ENCODE measurements at places on chromosomes 7 and 10.

- no peak for DNase-seq
These were observed 134.8 kb downstream of the CUL2 start for GRCh38 chr10:34955391-34955790.

DNA sequence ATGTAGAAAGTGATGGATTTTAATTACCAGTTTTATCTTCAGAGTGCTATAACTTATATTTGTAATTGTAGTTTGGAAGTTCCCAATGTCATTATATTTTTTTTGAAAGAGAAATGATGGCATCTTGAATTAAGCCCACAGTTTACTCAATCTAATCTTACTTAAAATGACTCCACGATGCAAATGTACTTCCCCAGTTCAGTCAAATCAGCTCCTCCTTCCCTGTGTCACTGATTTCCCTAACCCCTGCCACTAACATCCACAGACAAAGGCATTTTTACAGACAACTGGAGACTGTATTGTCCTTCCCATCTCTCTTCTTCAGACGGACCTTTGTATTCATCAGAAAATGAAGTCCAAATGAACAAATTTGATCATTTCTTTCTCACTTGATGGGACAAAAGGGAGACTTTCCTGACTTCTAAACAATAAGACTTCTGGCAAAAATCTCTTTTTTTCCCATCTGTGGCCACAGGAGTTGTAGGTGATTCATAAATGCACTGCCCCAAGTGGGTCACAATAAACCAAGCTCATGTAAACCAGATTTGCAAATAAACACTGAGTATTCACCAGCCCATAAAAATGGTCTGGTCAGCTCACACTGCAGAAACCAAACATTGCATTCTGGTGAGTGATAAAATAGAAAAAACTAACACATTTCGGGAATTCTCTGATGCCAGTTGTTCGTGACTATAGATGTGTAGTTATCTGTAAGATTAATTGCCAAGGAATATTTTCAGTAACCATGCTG lies 162.9 kb downstream of the FANK1 start:
- DNase-seq: no peak

DNA sequence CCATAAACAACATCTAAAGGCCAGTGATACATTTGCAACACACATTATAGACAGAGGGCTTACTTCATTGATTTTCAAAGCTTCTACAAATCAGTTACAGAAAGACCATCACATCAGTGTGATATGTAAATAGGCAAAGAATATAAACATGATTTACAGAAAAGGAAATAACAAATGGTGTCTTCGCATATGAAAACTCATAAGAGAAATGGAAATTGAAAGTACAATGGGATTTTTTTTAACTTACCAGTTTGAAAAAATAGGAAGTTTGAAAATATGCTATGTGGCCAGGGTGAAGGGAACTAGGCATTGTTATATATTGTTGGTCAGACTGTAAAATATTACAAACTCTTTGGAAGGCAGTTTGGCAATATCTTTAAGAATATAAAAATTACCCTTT lies 27.3 kb downstream of the SEC23IP start:
- no peak for DNase-seq

DNA sequence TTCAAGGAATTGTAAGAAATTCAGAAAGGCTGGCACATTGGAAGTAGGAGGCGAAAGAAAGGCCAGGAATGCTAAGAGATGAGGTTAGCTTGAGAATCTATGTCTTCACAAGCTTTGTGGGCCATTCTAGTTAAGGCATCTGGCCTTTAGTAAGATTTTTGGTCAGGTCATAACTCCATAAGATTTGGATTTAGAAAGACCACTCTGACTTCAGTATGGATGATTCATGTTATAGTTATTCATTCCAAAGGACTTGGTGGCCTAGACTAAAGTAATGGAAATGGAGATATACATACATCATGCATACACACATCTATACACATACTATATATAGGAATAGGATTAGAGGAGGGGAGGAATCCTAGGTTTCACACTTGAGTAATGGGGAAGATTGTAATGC lies 77.5 kb downstream of the SEPTIN7 start:
- DNase-seq: no peak

DNA sequence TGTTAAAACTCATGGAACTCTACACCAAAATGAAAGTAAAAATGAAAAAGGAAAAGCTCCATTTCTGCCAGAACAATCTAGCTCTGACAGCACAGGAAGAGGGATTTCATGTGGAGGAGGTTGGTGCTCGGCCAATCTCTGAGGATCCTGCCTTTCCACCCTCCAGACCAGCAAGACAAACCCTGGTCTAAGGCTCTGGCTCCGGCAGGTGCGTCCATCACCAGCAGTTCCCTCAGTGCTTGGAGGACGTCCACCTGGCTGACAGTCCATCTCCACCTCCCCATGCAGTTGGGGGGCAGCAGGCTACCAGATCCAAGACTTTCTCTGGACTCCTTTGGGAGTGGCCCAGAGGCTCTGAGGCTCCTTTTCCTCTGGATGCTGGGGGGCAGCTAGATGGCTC lies 25.0 kb upstream of the LOXL4 start:
- no peak for DNase-seq

DNA sequence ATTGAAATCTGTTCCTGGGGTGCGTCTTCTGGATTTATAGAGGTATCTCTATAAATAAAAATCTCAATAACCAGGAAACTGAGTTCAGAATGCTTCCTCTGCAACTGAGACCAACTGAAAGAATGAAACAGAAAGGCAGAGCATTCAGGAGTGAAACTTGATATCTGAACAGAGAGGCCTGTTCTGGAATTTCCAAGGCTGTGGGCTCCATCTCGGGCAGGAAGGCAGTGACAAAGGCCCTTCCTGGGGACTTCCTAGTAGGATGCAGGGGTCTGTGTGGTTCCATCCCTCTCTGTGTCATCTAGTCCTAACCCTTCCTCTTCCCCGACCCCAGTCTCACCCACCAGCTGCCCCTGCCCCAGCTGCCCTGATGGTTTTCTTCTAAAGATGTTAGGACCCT lies 52.0 kb downstream of the JCAD start:
- DNase-seq: no peak

DNA sequence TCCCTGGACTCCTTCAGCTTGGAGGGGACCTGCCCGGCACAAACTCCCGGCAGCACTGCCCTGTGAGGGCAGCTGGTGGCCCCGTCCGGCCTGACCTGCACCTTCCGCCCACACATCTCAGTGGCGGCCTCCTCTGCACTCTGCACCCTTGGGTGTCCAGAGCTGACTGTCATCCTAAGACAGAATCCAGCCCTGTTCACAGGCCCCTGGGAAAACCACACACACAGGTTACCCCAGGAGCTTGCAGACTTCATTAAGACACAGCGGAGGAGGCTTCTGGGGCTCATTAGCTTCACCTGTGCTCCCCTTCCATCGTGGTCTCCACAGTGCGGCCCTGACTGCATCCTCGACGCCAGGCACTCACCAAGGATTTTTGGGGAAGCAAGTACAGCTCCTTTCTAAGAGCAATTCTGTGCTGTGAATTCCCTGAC lies 51.5 kb upstream of the SHH start:
- DNase-seq: no peak

- DNase-seq: no peak
These were observed 94.4 kb downstream of the TAX1BP1 start for GRCh38 chr7:27834179-27834921.

- no peak for DNase-seq
These were observed 147.3 kb downstream of the NRCAM start for GRCh38 chr7:108308903-108309302.

DNA sequence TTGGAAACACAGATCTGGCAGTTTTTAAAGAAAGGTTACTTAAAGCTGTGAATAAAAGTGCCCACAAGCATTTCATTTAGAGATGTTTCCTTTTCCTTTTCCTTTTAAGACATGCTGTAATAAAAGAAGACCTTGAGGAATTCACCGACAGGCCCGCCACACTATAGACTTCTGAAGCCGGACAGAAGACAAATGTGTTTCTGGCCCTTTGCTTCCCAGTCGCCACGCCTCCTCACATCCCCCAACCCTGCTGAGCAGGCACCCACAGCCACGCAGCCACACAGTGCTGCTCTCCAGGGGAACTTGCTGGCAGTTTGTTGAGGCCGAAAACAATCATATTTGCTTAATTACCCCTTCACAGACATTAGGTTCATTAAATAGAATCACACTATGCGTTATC lies 83.4 kb downstream of the SLC25A13 start:
- no peak for DNase-seq

- no peak for DNase-seq
These were observed 58.7 kb downstream of the CYP51A1 start for GRCh38 chr7:92075455-92076158.

- no peak for DNase-seq
These were observed 184.7 kb downstream of the VTI1A start for GRCh38 chr10:112631501-112632400.

- DNase-seq: no peak
These were observed 108.9 kb downstream of the NKX6-2 start for GRCh38 chr10:132677096-132677472.

DNA sequence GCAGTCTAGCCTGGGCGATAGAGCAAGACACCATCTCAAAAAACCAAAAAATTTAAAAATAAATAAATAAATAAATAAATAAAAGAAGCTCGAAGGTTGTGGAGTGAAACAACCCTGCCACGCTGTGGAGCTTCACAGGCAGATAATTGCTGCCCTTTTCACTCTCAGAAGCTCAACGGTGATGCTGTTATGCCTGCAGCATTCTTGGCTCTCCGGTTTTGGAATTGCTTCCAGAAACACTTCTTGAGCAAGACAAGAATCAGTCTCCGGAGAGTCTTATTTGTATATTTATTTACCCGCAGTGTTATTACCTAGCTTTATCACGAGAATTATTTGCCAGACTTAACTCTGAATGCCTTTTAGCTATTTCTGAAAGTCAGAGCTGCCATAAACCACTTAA lies 40.5 kb upstream of the UBE2H start:
- DNase-seq: no peak

DNA sequence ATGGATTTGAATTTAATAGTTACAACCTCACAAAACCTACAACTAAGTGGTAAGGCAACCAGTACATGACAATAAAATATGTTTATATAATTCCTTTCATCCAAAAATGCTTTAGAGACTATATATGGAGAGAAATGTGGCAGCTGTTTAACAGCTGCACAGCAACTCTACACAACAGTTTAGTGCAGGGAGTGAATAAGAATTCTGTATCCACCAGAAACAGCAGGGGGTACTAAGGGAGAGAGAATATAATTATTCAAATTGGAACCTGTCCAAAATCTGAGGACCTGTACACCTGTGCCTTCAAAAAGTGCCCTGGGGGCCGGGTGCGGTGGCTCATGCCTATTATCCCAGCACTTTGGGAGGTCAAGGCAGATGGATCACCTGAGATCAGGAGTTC lies 49.6 kb downstream of the POLL start:
- DNase-seq: no peak

- DNase-seq: no peak
These were observed 8.2 kb downstream of the NT5C3A start for GRCh38 chr7:33054261-33054964.

DNA sequence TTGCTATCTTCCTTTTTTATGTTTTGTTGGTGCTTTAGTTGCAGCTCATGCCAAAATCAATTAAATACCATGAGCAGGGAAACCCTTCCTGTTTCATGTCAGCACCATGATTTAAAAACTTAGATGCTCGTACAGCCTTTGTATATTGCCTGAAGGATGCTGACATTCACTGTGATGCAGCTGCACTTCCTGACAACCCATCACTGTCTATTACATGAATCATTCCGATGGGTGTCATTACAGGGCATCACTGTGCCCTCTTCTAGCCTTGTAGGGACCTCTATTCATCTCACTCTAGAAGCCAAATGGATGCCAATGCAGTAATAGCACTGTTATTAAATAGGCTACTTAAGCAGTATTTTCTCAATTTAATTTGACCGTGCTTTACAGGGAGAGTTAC lies 18.3 kb upstream of the ITGB1 start:
- DNase-seq: no peak

DNA sequence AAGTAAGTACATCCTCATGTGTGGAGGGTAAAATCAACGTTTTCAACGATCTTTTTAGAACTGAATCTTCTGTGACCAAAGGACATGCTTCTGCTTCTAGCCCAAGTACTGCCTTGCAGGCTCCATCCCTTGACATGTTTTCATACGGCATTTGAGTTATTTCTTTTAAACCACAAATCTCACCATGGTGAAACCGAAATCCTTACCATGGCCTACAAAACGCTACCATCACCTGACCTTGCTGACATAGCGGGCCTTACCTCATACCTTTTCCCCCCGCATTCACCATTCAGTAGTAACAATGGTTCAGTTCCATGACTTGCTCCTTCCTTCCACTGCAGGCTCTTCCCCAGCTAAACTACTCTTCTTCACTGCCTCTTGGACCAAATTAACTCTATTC lies 3.5 kb downstream of the RNF216 start:
- DNase-seq: no peak

DNA sequence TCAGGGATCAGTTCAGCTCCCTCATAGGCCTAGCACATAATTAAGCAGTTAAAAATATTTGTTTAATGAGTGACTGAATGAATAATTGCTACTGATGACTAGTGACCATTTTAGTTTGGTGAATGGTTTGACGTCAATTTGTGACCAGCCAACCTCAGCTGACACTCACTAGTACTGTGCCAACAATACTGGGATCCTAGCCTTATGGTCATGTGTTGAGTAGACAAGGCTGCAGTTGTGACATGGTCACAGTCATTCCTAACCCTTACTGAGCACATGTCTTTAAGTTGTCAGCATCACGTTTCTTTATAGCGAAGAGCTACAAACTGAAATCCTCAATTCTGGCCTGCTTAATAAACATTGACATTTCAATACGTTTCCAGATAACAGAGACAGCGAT lies 86.9 kb upstream of the SLC26A5 start:
- DNase-seq: no peak

- DNase-seq: no peak
These were observed 92.1 kb upstream of the SAMD8 start for GRCh38 chr10:75019370-75019769.

- DNase-seq: no peak
These were observed 1.6 kb downstream of the UNCX start for GRCh38 chr7:1234049-1234880.

DNA sequence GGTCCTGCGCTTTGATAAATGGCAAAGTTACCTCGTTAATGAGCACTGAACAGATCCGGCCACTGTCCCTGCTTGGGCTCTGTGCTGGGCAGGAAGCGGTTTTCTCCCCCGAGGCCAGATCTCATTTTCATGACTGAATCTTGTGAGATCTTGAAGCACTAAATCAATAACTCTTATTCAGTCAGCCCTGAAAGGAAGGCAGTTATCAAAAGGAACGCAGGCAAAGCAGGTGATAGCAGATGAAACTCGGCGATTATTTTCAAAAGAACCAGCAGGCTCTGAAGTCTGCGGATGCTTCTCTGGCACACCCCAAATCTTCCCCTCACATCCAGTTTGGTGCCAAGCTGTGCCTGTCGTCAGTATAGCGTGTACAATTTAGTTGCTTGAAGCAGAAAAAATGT lies 228.7 kb downstream of the BAMBI start:
- no peak for DNase-seq

DNA sequence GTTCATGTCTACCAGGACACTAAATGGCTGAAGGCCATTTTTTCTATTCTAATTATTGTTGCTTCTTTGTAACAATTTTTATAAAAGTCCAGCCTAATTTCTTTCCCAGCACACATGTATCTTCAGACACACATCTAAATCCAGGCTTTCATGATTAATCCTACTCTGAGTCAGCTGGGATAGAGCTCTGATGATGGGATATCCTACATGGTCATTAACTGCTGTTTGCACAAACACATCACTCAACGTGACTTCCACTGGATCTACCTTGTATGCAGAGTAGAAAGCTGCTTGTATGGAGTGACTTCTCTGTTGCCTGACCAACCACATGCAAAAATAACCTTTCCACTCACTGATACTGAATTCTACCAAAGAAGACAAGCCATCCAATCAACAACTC lies 260.9 kb downstream of the AHR start:
- no peak for DNase-seq
